ENCODE measurements at places on chromosomes 5 and 9.

GRCh38 chr9:13443346-13444244, 164.1 kb upstream of the MPDZ start:
- DNase-seq, result peak; percentile 34

DNA sequence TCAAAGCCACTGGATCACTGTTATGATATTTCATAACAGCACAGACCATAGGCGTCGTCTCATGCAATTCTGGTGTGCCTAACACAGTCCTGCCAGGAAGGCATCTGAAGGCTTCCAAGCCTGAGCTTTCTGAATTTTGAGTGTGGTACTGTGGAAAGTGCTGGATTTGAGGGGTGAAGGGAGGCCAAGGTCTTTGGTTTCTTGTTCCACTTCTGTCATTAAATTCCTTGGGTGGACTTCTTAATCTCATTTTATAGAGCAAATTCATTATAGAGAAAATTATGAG, 441.3 kb upstream of the PIK3R1 start:
- peak; percentile 79 for DNase-seq

DNA sequence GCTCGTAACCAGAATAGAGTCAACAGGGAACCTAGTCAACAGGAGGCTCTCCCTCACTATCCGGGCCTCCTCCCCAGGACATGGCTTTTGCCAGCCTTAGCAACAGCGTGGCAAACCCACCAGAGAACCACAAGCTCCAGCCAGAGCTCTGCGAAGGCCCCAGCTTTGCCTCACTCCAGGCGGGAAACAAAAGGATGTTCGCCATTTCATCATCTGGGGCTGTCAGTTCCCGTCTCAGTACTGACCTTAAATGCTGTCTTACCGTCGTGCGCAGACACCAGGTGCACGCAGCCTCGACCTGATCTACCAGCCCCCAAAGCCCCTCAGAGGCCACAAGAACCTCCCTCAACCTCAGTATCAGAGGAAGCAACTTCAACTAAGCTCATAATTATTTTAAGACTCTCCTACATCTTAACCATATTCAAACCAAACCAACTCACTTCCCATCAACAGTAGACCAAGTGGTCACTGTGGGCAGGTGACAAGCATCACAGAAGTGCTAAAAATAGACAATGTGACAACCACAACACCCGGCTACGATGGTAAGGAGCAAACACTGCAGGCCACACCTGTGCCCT, 71.4 kb downstream of the SEMA4D start:
- DNase-seq, result no peak

DNA sequence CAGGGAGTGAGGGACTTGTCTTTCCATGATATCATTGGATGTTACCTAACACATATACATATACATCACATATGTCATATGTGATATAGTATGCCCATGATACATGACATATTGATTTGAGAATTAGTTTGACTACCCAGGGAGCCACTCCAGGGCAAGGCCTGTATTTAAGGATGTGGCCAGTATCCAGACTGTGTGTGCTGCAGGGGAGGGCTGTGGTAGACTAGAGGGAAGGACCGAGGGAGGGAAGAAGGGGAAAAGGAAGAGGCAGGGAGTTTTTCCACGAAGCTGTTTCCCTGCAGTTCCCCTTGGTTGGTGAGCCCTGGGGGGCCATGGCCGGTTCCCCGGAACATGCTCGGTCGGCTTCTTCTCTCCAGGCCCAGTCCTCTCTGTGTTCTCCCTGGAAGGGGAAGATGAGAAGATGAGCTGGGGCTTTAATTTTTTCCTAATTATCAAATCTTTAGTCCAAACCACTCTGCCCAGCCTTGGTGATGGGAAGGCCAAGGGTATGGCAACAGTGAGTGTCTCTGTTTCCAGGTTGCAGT, 48.7 kb downstream of the NSUN2 start:
- DNase-seq, result no peak

DNA sequence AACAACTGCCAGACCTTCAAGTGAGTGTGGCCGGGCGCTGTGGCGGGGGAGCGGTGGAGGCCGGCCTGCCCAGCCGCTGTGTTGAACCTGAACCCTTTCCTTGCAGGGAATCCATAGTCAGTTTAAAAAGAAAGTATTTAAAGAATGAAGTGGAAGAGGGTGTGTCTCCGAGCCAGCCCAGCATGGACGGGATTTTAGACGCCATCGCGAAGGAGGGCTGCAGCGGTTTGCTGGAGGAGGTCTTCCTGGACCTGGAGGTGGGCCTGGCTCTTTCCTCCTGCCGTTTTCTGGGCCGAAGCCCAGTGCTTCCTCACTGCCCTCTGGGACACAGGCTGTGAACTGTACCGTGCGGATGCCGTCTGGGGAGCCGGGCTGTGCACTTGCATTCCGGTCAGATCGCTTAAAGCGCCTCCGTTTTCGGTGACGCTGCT, 19.1 kb downstream of the EXOC3 start:
- no peak for DNase-seq

DNA sequence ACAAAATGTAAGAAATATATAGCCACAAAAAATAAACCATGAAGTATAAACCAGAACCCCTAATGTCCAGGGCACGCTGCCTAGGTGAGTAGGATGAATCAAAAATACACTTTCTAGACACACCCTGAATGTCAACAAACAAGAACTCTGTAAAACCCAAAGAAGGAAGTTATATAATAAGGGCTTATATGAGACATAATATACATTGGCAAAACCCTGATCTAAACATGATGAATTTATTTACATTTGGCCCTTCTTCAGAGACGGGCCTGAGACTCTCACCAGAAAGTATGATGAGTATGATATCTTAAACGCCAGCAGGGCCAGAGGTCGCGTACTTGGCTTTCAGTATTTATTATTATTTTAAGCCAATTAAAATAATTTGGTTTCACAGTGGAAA, 125.1 kb upstream of the FST start:
- peak; percentile 73 for DNase-seq

DNA sequence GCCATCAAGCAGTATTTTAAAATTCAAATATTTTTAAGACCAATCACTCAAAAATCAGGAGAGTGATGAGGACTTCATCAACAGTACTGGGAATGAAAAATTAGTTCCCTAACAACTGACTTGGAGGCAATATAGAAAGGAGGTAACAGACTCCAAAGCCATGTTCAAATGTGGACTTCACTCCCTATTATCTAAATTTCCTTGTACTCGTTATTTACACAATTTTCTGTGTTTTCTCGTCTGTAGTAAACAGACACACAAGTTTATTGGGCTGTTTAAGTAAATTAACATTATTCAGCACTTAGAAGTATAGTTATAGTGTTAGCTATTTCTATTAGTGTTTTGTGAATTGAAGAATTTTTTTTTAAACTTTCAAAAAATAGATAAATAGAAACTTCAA, 159.5 kb upstream of the FTMT start:
- no peak for DNase-seq

- DNase-seq, result peak; percentile 58
Observed at GRCh38 chr9:111482694-111483438, 1.3 kb downstream of the ECPAS start.

GRCh38 chr5:132429463-132430440, 60.2 kb downstream of the SLC22A5 start:
- DNase-seq, result peak; percentile 27

DNA sequence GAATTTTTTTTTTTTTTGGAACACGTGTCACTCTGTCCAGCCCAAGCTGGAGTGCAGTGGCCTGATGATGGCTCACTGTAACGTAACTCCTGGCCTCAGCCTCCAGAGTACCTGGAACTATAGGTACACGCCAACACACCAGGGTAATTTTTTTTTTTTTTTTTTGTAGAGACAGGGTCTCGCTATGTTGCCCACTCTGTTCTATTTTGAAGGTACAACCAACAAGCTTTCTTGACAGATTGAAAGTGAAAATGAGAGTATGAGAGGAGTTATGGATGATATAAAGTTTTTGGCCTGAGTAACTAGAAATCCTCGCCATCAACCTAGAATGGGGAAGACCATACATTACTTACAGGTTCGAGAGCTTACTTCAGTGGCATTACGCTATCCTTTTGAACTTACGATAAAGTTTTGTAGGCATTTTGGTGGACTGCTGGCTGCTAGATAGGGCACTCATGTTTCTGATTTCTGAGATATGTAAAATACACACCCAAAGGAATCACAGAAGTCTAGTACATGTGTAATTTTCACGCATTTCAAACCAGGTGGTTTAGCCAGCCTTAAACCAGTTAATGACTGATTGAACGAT, 806 bp upstream of the CDC42SE2 start:
- DNase-seq, result peak; percentile 28

- DNase-seq, result no peak
Observed at GRCh38 chr5:36638056-36638455, 31.6 kb downstream of the SLC1A3 start.

GRCh38 chr5:175638305-175638704, 19.6 kb upstream of the HRH2 start:
- no peak for DNase-seq

GRCh38 chr5:158765407-158765806, 334.3 kb downstream of the EBF1 start:
- DNase-seq, result no peak

DNA sequence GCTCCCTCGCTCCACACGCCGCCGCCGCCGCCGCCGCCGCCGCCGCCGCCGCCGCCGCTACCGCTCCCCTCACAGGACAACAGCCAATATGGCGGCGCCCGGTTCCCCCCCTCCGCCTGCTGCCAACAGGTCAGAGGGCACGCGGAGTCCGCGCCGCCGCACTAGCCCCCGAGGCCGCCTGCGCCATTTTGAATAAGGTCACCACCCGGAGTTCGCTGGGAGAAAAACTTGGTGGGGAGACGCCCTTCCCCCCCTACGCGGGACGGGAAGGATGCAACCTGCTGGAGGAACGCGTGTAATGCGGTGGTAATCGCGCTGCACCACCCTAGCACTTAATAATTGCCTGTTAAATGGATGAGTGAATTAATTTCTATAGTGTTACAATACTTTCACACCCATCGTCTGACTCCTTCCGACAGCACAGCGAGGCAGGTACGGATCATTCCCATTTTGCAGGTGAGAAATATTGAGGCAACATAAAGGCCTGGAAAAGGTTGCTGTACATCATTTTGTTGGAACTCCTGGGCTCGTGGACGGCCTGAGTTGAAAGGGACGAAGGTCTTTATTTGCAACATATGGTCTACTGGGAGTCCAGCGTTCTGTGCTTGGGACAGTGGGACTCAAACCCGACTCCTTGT, at the start of gene FAM193B:
Gene FAM193B (minus strand): TSS at position 90 of the 638 bp plus-strand sequence. CDS start 105 bp downstream, outside the sequence.
- peak; percentile 87 for DNase-seq

- no peak for DNase-seq
Observed at GRCh38 chr5:74903165-74903787, 37.1 kb upstream of the FAM169A start.

DNA sequence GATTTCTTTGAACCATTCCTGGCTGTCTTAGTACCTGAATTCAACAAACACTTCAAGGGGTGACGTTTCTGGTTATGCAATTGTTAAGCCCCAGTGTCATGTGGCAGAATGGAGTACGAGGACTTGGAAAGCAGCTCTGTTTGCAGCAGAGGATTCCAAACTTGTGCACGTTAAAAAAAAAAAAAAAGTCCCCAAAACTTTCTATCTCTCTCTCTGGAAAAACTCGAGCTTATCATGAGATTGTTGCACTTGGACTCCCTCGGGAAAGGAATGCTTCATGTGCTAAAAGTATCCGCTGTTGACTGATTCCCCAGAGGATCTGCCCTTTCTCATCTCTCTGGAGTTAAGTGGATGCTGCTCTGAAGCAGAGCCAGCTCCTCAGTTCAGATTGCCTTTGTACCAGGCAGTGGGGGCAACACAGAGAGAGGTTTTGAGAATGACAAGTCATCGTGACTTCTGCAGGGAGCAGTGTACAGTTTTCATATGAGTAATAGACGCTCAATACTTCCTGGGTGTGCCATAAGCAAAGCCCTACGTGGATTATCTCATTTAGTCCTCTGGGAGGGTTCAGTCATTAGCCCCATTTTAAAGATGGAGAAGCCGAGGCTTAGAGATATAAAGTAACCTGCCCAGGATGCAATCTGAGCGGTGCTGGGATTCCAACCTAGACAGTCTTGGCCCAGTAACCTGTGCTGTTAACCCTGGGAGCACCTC, 28.1 kb downstream of the TMOD1 start:
- peak; percentile 49 for DNase-seq

DNA sequence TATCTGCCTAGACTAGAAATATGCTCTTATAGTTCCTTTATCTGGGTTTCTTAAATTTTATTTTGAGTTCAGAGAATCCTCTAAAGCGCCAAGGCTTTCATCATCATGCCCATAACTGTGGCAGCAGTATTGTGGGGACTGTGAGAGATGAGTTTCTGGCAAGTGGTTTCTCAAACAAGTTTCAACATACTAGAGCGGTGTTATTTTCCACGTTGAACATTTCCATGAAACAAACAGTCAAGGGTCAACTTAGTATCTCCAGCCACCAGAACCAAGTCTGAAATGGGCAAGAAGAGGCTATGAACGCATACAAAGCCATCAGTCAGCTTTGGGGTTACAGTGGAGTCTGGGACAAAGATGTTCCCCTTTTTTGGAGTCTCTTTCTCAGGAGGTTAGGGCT, 40.3 kb downstream of the SERINC5 start:
- no peak for DNase-seq

DNA sequence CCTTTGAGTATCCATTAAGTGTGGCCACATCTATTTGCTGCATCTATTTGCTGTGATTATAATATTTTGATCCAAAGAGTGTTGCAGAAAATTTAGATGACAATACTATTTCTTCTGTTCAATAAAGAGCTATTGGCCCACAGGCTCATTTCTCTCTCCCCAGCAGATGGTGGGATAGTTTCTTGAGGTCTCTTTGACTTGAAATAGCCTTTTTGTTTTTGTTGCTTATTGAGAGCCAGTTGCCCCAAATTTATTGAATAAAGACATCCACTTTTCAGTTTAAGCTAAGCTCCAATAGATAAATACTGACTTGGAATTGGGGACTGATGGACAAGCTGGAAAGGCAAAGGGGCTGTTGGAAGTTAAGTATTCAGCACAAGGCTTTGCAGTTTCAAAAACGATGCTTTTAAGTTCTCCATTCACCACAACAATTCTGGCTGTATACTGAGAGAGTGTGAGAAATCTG, 290.1 kb upstream of the MPDZ start:
- DNase-seq, result no peak

- DNase-seq, result peak; percentile 45
Observed at GRCh38 chr9:87464110-87464991, 33.3 kb upstream of the DAPK1 start.

DNA sequence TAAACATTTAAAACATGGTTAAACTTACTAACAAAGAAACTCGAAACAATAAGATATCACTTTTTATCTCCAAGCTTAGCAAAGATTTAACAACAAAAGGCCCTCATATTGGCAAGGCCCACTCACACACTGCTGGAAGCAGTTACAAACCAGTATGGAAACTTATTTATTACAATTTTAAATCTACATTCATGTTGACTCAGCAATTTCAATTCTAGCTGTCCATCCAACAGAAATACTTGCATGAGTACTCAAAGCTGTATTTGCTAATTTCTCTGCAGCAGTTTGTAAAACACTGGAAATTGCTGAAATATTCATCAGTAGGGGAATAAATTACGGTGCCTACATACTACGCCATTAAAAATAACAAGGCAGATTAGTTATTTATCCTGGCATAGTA, 2.8 kb upstream of the DNAJA1 start:
- DNase-seq, result no peak

GRCh38 chr9:128712451-128713410, 10.4 kb downstream of the PKN3 start:
- no peak for DNase-seq

- no peak for DNase-seq
Observed at GRCh38 chr9:16333691-16334090, 536.8 kb downstream of the BNC2 start.

- no peak for DNase-seq
Observed at GRCh38 chr5:174110310-174110709, 64.8 kb downstream of the NSG2 start.
